ENCODE measurements at places on chromosomes 7 and 10.

DNA sequence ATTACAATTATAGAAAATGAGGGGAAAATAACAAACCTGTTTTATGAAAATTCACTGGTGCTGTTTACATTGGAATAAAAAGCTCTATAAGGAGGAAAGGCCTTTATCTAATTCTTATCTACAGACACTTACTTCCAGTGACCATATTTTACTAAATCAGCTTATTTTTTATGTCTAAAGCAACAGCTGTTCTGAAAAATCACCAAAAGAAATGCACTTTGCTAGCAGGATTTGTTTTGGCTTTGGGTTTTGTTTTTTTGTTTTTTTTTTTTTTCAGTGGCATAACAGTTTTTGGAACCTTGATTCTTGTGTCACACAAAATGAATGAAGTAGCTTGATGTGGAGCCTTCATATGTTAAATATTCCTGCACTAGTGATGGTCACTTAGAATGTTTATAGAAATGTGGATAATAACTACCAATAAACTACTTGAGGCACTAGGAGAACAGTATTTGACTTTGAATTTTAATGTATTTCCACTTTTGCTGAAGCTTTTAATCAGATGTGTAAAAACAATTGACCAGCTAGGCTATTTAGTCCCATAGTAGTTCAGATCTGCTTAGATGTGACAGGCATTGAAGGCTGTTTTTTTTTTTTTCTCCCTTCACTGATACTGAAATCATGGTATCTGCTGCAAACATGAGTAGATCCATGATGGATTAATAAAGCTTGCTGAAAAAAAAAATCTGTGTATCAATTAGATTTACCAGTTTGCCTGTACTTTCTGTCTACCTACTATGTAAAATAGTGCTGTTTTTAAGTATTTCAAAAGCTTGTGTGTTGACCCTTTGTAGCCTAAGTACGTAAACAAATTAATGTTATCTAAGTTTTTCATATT lies 2.8 kb downstream of the ARL4A start:
- DNase-seq: no peak

GRCh38 chr7:157434231-157434630 lies 97.4 kb downstream of the DNAJB6 start:
- peak; percentile 2 for DNase-seq

DNA sequence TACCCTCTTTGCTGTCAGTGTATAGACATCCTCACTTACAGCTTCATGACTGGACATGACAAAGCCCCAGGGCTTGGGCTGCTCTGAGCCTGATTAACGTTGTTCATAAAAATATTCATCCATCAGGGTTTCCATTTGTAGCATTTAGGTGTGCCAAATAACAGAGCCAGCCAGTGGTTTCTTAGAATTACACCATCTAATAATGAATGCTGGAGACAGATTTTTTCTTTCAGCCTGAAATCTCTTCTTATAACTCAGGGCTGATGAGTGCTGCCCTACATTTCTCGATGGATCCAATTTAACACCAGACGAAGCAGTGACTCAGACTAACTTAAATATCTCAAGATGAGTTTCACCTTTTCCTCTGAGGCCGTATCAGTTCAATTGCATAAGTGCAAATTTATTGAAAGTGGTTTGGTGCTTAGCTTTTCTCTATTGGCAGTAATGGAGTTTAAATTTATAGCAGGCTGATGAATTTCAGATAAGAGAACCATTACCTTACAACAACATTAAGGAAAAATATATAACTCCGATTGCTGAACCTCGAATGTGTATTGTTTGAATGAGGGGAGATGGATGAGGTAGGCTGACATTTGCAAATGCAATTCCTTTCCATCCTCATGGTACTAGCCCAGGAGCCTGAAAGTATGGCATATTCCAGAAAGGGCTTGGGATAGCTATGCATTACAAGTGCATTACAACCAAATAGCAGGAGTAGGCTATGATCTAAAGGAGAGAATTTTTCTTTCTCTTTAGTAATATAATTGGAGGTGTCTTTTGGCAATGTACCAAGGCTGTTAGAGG lies 900.6 kb downstream of the KCNMA1 start:
- no peak for DNase-seq

DNA sequence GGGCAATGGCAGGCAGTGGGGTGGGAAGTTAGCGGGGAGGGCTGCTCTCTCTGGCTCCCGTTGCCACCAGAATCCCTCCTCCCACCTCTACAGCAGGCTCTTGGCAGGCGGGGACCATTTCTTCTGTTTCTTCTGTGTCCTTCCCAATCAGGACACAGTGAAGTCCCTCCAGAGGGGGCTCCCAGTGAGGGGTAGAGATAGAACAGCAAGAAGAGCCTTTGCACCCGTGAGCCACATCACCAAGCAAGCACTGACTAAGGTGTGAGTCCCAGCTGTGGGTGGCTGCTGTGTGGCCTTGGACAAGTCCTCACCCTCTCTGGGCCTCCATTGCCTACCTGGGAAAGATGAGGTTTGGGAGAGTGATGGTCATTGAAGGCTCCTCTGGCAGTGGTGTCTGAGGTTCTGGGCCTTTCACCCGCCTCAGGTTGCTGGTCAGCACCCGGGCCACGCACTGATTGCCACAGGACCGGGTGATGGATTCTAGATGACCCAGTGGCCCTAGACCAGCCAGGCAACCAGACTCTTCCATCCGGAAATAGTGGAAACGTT lies 26.0 kb upstream of the PCBD1 start:
- no peak for DNase-seq

DNA sequence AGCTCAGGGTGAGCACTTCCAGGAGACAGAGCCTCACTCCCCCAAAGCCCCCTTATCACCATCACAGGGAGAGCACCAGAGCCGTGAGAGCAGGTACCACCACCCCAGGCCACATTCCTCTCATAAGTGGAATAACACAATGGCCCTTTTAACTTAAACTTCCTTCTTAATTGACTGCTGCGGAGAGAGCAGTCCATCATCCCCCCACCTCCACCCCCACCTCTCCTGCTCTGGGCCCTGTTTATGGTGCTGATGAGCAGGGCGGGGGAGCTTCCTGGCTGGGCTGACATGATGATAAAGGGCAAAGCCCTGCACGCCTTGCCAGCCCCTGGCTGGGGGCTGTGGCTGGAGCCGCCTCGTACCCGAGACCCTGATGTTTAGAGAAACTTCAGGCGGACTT lies 81.4 kb upstream of the PODXL start:
- DNase-seq: no peak

DNA sequence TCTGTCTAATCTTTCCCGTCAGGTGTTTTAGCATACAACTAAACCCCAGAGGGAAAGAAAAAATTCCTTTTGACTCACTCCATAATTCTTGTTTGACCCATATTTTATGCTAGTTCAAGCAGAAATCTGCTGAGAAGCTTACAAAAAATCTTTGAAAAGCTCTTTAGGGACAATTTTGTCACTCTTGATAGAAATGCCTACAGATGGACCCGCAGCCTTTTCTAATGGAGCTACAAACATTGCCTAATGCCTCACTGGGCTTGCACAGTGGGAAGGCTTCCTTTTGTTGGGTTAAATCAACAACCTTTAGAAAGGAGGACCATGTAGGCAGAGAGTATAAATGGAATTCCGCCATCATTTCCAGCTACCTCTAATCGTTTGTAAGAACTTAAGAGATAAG lies 344.5 kb downstream of the PCLO start:
- DNase-seq: no peak

DNA sequence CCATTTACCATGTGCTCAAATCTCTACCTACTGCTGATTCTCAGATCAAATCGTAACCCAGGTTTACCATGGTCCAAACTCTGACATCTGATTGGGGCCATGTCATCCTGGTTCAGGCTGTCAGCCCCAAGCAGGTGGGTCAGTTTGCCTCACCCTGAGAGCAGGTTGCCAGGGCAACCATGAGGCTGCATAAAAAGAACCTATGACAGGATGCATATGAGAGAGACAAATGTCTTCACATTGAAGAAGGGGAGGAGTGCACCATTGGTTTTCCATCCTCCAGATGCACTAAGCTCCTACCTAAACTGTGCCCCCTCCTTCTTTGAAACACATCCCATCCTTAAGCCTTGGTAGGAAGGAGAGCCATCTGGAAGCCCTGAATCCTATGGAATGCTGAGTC lies 10.2 kb downstream of the PRSS1 start:
- DNase-seq: no peak

All from endothelial cell (in vitro differentiated cells).